ENCODE measurements at places on chromosomes 11 and 22. TPM values are rescaled to one million over a fixed set of nuclear protein-coding genes. Genes with fewer than 3 reads are reported as not detected.

DNA sequence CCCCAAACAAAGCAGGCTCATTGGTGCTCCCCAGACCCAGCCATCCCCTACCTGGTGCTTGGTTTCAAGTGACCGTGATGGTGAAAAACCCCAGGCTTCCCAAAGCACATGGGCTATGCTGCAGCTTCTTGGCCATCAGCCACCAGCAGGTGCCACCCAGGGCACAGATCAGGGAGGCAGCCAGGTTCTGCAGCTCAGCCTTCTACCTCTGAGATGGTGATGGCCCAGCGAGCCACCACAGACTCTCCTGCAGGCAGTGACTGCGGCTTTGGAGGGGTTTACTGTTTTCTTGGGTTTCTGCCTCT is 70.0 kb upstream of the ALX4 start:
- no peak for DNase-seq

DNA sequence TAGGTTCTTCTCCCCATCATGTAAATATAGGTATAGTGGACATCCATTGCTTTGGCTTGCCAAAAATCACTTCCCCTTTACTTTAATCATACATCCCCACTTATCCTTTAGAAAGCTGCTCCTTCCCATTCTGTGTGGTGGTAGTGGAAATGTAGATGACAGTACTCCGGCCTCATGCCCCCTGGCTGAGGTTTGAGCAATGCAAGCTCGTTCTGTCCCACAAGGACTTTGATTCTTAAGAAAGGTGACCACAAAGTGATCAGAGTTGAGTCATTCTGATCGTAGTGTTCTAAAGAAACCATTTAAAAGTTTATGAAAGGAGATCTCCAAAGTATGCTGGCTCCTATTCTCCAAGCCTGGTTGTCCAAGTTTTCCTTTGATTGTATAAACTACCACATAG is 10.9 kb downstream of the TUG1 start:
- DNase-seq = no peak

Gene CYP2D6
- 1.7 TPM for total RNA-seq

DNA sequence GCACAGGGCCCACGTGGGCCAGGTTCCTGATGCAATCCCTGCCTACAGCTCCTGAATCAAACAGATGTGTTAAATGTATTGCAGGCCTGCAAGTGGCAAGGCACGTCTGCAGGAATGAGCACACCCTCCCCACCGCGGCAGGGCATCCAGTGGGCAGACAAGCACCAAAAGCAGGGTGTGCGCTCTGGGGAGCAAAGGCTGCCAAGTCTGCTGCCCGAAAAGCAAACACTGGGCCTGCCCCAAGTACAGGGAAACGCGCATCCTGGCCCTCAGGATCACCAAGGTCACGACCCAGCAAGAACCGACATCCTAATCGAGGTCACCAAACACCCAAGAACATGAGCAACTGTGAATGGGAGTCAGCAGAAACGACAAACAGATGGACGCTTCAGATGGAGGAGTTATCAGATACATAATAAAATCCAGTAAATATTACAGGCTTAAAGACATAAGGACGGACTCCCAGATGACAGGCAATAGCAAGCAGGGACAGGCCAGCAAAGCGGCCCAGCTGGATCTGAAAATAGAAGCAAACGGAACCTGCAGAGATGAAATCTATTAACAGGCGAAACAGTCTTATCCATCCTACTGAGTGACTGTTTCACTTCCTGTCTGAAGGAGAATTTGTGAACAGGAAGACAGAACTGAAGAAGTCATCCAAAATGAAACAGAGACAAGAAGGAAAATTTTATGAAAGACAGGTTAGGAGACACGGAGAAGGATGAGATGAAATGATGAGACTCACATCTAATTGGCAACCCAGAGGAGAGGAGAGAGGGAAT is 26.7 kb downstream of the CARS1 start:
- DNase-seq = no peak

DNA sequence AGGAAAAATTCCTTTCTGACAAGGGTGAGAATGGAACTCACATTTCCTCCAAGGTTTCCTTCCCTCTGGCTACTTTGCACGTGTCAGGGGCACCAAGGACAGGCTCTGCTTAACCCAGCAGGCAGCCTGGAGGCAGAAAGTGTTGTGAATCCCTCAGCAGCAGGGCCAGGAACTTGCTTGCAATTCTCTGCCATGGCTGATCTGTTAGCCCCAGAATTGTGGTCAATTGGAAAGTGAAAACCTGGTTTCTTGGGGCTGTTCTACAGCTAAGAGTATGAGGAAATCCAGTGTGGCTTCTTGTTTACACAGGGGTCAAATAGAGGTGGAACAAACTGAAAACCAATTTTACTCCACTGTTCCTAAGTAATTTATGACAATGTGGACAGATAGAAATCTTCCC is 38.3 kb upstream of the CEP295 start:
- no peak for DNase-seq

Gene SSTR3
- total RNA-seq = not detected

Gene OVCH2
- 1.2 TPM for total RNA-seq

GRCh38 chr11:110968348-110969062 is 256.3 kb upstream of the ARHGAP20 start:
- DNase-seq = no peak

DNA sequence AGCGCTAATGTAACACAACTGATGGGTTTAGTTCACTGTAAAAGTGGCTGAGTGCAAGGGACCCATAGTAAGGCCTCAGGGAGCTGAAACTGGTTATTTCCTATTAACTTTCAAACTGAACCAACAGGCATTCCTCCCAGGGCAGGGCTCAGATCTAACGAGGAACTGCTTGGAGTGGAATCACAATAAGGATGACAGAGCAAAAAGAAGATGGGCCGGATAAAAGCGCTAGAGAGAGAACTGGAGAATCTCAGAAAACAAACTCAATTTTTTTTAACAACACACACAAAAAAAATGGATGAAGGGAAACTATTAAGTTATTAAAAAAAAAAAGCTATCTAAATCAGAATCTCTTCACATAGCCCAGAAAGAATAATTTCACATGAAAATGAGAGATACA is 14.2 kb upstream of the CHORDC1 start:
- DNase-seq = no peak

- no peak for DNase-seq
Observed at GRCh38 chr11:34250211-34250610, 107.6 kb downstream of the ABTB2 start.

GRCh38 chr11:4063348-4063747 is 31.3 kb upstream of the RRM1 start:
- DNase-seq = no peak

Gene NPTXR
- total RNA-seq = 37.5 TPM

Gene EXPH5
- 0.75 TPM for total RNA-seq

- DNase-seq = no peak
Observed at GRCh38 chr22:29946220-29946619, 63.2 kb downstream of the MTMR3 start.

Gene GGTLC2
- total RNA-seq = 1.4 TPM

- no peak for DNase-seq
Observed at GRCh38 chr11:63738720-63739360, 29.7 kb downstream of the ZFTA start.

DNA sequence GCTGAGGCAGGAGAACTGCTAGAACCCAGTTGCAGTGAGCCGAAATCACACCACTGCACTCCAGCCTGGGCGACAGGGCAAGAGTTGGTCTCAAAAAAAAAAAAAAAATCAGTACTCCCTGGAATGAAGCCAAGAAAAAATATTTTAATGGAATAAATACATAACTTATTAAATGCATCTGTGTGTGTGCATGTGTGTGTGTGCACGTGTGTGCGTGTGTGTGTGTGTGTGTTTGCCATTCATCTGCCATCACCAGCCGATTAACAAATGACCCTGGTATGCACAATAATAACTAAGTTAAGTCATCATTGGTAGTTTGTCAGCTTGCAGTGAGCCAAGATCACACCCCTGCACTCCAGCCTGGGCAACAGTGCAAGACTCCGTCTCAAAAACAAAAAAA is 35.0 kb upstream of the SCGB1A1 start:
- DNase-seq = no peak

DNA sequence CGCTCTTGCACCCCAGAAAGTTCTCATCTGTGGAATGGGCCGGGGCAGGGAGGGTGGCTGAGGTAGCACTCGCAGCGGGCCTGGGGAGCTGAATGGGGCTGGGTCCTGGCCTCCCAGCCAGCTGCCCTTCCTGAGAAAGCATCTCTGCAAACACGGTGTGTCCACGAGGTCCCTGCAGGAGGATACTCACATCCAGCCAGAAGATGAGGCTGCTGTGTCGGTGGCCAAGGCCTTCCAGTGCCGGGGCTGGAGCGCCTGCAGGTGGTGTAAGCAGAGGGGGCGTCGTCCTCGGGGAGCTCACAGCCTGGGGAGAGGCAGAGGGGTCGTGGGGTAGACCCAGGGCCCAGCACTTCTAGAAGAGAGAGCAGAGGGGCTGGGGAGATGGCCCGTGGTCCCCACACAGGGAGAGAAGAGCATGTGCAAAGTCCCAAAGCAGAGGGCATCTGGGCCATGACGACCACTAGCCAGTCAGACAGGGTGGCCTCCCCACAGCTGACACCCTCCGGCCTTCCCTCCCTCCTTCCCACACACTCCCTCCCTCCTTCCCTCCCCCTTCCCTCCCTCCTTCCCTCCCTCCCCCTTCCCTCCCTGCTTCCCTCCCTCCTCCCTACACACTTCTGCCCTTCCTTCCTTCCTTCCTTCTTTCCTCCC is 97.9 kb downstream of the WNT7B start:
- DNase-seq = peak; percentile 83

Gene UBASH3B
- 10.4 TPM for total RNA-seq

Gene MS4A6E
- not detected for total RNA-seq

Gene THOC5
- total RNA-seq = 45.1 TPM

DNA sequence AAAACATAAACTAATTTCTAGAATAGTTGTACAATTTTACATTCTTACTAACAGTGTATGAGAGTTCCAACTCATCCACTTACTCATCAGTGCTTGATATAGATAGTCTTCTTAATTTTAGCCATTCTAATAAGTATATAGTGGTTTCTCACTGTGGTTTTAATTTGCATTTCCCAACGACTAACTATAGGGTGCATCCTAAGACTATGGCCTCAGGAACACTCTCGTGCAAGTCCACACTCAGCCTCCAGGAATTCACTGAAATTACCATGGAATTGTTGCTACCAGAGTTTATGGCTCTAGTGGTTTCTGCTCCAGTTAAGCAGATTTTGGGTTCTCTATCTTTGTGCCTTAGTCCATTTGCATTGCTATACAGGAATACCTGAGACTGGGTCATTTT is 60.1 kb upstream of the GUCY1A2 start:
- DNase-seq = no peak

Gene INPP5J
- total RNA-seq = 5.2 TPM

DNA sequence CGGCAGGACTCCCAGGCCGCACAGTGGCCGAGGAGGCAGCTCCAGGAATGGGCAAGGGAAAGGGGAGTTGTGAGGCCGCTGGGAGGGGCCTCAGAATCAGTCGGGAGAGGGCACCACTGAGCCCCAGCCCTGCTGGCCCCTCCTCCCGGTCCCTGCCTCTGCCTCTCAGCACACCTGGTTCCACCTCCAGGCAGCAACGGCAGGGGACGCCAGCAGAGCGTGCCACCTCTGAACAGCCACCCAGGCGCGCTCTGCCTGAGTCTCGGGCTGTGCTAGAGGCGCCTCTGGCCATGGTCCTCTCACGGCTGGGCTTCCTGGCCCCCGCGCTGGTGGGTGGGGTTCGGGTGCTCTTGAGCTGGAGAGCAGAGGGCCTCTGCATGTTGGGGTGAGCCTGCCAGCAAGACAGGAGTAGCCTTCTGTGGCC is 33.0 kb downstream of the MOB2 start:
- no peak for DNase-seq

GRCh38 chr22:26079009-26079408 is 90.3 kb upstream of the SEZ6L start:
- no peak for DNase-seq

DNA sequence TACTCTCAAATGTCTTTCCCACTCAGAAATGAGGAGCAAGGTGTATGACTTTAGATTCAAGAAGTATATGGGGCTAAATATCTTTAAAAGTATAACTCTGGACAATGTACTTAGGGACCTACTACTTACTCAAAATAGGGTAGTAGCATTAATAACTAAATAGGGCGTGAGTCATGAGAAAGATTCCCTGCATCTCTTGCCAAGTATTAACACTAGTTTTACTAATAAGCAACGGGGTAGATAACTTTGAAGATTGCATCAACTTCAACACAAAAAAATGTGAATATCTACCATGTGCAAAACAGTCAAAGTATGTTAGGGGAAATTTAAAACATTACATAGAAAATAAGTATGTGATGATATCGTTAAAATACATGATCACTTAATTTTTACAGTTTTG is 99.6 kb downstream of the PGR start:
- no peak for DNase-seq

- DNase-seq = peak; percentile 95
Observed at GRCh38 chr11:119084663-119085436, at the start of gene HMBS. Gene HMBS (plus strand): TSS chr11:119084881. CDS start chr11:119085034, 153 bp downstream.

GRCh38 chr11:38577769-38578168 is 1979.7 kb upstream of the RAG2 start:
- no peak for DNase-seq

Gene CRYBB3
- not detected for total RNA-seq

DNA sequence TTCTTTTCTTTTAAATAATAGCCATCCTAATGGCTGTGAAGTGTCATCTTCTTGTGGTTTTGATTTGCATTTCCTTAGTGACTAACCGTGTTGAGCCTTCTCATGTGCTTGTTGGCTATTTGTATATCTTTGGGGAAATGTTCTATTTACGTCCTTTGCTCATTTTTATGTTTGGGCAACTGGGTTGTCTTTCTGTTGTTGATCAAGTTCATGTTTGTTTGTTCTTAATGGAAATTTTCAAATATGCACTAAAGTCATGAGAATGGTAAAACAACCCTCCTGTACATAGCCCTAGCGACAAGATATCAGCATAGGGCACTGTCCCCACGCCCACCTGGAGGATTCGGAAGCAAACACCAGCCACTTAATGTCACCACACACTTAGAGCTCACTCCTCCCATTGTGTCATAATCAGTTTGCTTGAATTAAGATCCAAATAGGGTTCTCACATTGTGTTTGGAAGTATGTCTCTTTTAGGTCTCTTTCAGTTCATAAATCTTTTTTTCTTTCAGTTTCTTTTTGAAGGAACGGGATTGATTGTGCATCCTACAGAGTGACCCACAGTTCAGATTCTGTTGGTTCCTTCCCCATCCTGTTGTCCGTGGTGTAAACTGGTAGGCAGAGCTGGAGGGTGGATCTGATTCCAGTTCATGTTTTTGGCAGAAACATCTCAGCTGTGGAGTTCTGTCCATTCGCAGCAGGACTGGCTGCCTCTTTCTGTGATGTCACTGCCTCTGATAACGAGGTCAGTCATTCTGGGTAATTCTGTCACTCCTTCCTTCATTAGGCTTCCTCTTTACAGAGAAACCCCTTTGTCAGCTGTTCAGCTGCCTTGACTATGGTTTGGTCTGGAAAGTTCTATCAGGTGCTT is 26.4 kb upstream of the ADORA2A start:
- DNase-seq = no peak

DNA sequence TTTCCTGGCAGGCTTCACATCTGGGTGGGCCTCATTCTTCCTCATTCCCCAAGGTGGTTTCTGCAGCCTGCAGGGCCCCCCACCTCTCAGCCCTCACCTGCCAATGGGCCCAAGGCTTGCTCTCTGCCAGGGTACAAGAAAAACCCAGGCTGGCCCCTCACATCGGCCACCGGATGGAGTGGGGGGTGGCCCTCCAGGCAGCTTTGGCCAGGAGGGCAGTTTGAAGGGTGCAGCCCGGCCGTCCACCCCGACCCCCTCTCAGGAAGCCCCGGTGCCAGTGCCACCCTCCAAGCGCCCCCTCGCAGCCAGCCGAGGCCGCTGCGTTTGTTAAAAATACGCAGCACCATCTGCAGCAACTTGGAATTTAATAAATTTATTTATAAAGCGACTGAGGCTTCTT is 196.7 kb downstream of the CTTN start:
- no peak for DNase-seq

GRCh38 chr11:119483881-119484371 is 61.0 kb upstream of the THY1 start:
- DNase-seq = peak; percentile 84

Gene OTOG
- total RNA-seq = not detected

Measured in chondrocyte (in vitro differentiated cells).